Effector CD8-positive, alpha-beta T cell (primary cell): ENCODE measurements at places on chromosomes 3 and 15.

DNA sequence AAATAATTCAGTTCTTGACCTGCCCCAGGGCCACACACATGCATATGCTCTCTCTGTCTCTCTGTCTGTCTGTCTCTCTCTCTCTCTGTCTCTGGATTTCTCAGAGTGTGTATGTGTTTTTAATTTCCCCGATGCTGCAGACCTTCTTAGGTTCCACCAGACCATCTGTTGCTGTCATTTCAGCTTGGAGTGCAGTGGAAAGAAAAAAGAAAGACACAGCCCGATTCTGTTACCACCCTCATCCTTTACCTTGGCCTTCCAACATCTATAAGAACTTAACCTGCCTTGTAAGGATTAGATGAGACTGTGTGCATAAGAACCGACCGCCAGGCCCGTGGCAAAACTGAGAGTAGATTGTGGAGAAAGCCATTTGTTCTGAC, 9.7 kb upstream of the PGPEP1L start:
- no peak for DNase-seq

DNA sequence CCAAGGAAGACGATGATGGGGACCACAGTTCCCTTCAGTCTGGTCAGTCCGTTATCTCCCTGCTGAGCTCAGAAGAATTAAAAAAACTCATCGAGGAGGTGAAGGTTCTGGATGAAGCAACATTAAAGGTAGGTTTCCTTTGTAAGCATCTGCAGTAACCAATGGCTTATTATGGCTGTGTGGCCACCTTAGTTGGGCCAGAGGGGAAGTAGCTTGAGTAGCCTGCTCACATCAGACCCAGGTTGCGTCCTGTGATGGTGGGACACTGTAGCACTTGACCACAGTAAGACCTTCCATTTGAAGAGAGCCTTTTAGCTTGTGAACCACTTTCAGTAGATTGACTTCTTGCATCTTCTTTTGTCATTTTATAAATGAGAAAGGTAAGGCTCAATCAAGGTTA, 22.6 kb downstream of the STARD5 start:
- DNase-seq = no peak

DNA sequence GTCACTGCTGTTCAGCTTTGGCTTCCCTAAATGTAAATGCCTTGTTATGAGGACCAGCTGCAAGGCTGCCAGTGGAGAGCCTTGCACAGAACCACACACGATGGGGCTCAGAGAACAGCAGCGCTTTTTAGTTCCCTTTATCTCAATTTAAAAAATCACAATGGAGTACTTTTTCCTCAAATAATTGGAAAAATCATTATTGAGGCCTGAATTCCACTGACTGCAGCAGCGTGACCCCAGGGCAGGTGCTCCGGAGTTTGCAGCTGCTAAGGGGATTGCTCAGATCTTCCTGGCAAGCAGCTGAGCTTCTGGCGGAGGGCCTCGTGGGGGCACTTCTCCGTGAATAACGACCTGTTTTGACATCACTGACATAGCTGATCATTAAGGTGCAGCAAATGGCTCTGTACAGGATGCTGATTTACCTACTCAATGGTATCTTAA, 245.6 kb upstream of the TRIM42 start:
- DNase-seq = no peak

DNA sequence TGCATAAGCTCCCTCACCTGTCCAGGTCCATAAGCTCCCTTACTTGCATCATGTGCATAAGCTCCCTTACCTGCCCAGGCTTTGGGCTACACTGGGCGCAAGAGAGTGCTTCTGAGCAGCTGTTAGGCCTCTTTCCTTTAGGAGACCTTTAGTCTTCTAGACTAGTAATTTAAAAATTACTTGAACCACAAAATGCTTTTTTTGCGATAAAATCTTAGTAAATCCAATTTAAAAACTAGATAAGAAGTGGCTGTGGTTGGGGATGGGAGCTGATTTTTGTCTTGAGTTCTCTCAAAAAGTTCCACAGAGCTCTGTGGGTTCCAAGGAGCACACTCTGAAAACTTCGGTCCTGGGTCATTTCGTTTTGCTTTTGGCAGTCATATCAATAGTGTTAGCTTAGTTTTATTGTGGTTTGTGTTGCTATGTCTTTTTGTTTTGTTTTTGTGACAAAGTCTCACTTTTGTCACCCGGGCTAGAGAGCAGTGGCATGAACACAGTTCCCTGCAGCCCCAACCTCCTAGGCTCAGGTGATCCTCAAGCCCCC, 6.7 kb downstream of the CEMIP start:
- DNase-seq = no peak

GRCh38 chr3:168062679-168063078, 33.0 kb downstream of the GOLIM4 start:
- DNase-seq = no peak

GRCh38 chr3:117910820-117911521, 1123.7 kb downstream of the IGSF11 start:
- no peak for DNase-seq

- no peak for DNase-seq
Observed at GRCh38 chr3:55669133-55669532, 182.0 kb upstream of the WNT5A start.

GRCh38 chr15:101810876-101811275, 1.1 kb upstream of the OR4F15 start:
- DNase-seq = no peak

GRCh38 chr3:145798696-145799537, 362.1 kb downstream of the PLOD2 start:
- no peak for DNase-seq

- no peak for DNase-seq
Observed at GRCh38 chr3:30777426-30778113, 116.9 kb downstream of the GADL1 start.

- DNase-seq = no peak
Observed at GRCh38 chr3:25749031-25749581, 34.1 kb downstream of the NGLY1 start.

- no peak for DNase-seq
Observed at GRCh38 chr3:121330118-121330517, 215.7 kb downstream of the POLQ start.

DNA sequence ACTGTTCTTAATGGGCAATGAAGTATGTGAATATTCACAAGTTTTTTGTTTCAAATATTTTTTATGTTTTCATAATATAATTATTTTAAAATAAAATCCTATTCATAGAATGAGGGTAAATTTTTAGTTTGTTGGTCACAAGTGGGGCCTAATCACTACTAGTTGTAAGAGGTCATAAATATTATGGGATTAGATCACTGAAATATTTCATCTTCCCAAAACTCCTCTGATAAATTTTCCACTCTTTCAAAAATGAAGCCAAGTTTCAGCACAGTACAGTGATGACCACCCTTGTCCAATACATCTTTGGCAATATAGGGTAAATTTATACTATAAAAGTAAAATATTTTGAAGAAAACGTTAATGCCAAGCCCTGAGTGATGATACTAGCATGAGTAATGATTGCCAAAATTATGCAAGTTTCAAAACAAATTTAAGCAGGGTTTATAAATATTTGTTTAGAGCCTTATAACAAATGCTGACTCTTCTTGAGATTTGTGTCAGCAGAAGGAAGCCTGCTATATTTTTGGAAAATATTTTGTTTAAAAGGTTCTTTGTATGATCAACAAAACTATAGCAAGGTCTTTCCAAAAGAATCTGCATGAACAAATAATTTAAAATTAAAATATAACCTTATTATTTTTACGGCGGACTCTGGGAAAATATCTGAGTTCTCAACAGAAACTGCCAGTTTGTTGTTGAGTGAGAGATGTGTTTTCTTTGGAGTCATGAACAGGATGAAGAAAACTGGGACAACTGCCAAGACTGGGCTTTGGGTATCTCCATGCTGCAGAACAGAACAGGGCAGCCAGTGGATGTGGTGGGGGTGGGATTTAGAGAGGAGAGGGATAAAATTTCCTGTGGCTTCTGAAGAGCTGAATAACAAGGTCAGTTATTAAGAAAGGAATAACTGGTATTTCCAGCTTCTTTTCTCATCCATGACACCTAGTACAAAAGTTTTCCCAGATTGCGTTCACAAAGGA, 17.9 kb upstream of the TM4SF1 start:
- DNase-seq = no peak
